ENCODE measurements at places on chromosomes 1 and 21.

- DNase-seq, result no peak
These were observed 1.3 kb downstream of the CATSPER4 start for GRCh38 chr1:26191739-26192138.

DNA sequence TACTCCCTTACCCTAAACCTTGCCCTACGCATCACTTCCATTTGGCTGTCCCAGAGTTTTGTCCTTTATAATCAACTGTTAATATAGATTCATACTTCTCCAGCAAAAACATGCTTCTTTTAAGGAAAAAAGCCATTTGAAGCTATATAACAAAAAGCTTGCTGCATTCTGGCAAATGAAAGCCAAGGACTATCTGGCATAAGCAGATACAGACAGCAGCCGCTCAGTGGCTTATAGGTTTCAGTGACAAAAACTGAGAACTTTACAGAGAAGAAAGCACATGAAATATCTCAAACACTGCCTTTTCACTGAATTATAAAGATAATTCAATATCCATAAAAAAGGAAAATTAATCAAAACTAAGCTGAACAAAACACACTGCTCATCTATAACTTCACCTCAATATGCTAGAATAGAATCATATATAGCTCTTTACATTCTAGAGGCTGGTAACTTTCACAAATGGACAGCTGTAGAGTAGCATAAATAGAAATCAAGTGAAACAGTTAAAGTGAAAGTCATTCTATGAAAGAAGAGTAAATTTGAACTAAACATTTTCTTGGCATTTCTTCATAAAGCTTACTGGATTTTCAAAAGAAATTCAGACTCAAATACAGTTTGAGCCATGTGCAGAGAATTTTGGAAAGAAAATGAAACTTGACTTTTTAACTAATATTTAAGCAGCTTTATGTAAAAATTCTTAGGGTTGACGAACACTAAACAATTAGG lies 19.6 kb downstream of the CDC42BPA start:
- no peak for DNase-seq

DNA sequence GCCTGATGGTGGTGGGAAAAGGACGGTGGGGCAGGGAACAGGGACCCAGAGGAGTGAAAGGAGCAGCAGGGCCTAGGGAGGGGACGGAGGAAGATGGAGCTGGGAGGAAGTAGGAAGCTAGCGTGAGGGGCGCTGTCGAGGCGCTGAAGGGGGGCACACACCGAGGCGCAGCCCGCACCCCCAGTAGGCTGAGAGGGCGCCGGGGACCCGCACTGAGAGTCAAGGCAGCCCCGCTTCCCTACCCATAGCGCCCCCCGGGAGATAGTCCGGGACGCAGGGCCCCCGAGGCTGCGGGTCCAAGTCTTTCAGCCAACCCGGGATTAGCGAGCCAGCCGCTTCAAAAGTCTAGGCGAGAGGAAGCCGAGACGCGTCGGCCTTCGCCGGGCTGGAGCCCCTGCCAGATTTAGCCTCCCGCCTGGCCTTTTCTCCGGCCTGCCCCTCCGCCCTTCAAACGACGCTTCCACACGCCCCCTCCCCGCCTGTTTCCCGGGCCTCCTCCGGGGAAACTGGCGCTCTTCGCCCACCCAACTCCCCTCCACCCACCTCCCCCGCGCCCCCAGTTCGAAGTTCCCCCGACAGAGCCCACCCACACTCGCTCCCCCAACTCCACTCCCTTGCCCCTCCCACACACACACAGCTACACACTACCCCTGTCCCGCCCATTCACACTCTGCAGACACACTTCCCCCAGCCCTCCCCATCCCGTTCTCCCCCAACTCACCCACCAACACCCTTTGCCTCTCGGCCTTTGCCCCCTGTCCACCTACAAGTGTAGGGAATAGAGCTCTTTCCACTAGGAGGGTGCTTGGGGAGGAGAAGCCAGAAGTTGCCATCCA lies 7.8 kb upstream of the PROX1 start:
- DNase-seq, result no peak

GRCh38 chr1:38559446-38560165 lies 300.0 kb downstream of the RRAGC start:
- no peak for DNase-seq

- DNase-seq, result no peak
These were observed 18.7 kb downstream of the HTR6 start for GRCh38 chr1:19683351-19683750.

GRCh38 chr1:46168477-46168876 lies 6.4 kb upstream of the TSPAN1 start:
- no peak for DNase-seq
